ENCODE measurements at places on chromosomes 2 and 18.

GRCh38 chr2:1026141-1026540, 75.5 kb downstream of the SNTG2 start:
- no peak for DNase-seq

DNA sequence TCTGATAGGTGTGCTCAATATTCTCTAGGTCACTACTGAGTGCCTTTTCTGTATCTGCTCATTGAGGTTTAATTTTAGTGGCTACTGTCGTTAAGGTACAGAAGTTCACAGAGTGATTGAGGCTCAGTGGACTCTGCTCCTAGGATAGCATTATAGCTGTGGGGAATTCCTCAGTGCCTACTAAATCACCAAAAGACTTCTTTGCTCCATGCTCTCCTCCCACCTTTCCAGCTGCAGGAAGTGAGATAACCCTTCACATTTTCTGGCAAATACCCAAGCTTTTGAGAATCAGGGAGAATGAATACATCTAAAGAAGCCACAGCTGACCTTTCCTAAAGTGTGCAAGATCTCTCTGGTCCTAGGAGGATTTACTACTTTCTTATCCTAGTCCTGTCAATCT, 95.2 kb upstream of the FSIP2 start:
- no peak for DNase-seq

DNA sequence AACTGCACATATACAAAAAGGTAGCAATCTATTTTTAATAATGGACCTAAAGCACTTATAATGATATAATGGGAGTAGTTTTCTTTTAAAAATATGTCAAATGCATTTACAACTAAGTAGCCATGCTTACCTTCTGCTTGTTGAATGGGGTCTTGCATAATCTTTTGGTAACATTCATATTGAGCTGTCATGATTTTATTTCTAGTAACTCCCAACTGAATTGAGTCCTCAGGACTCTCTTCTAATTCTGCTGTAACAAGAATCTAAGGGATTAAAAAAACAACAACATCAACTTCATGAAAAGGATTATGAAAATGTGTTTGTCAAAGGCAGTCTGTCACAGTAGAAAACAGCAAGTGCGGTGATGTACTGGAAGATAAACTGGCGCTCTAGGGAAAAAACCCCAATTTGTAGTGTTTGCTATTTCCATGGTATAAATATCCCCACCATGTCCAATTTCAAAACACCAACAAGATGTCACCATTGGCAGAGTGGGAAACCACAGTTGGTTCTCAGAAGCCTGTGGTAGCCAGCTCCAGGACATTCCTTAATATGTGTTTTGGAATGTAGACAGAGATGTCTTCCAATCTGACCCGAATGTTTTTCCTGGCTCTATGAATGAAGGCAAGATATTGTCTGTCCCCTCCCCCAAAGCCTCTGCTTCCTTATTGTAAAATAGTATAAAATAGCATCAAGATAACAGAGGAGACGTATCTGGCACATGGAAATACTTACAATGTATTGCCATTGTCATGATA, 64.8 kb downstream of the CALCRL start:
- no peak for DNase-seq

DNA sequence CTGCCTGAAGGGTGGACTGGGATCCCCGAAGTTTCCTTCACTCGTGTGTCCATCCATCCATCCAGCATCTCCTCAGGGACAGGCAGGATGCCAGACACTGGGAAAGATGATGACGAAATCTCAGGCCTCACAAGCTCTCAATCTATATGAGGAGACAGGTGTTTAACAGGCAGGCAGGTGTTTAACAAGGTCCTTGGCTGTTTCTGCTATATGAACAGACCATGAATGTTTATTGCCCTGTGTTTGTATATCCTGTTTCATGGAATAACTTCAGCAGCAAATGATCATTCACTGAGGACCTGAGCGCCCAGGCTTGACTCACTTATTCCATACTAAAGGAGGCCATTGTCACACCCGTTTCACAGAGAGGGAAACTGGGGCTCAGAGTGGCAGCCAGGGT, 685.8 kb upstream of the HS6ST1 start:
- no peak for DNase-seq

DNA sequence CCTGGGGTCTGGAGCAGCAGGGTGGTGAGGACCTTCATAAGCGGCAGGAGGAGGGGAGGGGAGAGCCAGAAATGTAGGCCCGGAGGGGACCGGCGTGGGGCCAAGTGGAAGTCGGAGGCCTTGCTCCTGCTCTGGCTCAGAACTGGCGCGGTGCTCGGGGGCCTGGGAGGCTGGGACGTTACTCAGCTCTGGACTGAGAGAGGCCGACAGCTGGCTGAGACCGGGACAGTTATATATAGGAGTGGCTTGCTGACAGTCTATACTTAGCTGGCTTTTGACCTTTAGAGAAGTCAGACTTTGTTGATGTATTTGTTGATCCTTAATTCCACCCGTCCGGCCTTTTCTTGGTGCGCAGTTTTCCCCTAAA, 15.7 kb downstream of the IGFBP5 start:
- no peak for DNase-seq

- DNase-seq = no peak
These were observed 63.7 kb downstream of the TWIST2 start for GRCh38 chr2:238911376-238912227.

GRCh38 chr18:28034567-28034966, 142.4 kb downstream of the CDH2 start:
- DNase-seq = no peak

GRCh38 chr2:134411279-134411827, 157.5 kb downstream of the MGAT5 start:
- no peak for DNase-seq

DNA sequence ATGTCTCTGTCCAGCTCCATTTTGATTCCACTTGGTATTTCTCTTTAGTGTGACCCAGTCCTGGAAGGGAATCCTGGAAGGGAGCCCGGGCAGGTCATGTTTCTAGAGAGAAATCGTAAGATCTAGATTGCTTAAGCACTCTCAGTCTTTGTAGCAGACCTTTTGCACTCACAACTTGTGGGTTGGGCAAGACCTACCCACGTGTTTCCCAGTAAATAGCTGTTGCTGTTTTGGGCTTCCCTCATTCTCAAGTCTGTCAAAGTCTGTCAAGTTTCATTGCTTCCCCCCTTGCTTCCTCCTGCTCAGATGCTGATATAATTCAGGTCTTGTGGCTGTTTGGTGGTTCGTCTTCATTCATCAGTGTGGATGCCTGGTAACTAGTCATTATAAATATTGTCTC, 17.4 kb upstream of the NEMP2 start:
- no peak for DNase-seq

DNA sequence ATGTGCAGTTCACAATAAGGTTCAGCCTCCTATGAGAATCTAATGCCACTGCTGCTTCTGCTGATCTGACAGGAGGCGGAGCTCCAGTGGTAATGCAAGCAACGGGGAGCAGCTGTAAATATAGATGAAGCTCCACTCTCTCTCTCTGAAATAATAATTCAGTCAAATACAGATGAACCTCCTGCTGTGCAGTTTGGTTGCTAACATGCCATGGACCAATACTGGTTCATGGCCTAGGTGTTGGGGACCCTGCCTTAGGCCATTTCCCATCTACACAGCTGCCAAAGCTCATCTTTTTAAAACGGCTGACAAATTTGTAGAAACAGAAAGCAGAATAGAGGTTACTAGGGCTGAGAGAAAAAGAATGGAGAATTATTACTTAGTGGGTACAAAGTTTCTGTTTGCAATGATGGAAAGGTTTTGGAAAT, 10.7 kb upstream of the HNRNPA3 start:
- DNase-seq = no peak

DNA sequence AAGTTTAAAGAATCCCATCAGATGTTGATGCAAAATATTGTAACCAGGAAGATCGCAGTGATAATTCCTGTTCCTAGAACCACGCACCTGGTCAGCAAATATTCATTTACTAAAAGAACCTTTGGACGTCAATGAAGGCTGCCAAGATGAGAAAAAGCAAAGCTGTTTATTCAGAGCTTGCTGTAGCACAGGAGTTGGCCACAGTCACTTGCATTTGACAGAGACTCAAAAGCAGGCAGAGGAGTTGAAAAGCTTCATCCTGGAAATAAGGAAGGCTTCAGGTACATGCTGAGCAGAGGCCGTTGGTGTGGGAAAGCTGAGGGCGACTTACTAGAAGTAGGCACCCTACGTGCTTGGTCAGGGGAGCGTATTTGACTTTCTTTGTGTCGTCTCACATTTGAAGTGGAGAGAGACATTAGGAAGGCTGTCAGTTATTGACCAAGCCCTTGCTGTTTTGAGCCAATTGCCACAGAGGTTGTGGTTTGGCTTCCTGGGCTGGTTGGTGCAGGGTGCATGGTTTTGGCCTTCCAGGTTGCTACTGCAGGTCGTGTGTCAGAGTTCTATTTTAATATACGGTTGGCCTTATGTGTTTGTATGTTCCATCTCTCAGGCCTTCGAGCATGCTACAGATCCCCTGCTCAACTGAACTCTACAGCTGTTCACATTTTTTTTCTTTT, 289.6 kb downstream of the METTL4 start:
- no peak for DNase-seq
